DND-41 (cell line): ENCODE measurements at places on chromosomes 16 and 17.

DNA sequence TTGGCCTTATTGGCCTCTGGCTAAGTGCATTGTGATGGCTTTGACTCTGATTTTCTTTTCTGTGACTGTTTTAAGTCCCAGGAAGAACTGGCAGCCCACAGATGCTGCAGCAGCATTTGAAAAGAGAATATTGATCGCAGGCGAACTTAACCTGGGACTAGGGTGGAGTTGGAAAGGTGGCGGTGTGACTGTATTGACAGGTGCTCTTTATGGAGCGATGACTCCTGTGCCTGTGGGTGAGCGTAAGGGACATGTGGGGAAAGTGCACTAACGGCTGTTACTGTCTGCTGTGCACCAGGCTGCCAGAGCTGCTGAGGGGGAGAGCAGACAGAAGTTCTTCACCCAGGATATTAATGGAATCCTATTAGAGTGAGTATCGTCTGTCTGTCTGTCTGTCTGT is 21.3 kb downstream of the UBN1 start:
- DNase-seq, result no peak

GRCh38 chr16:5028950-5029475 is 4.7 kb downstream of the NAGPA start:
- DNase-seq, result no peak

DNA sequence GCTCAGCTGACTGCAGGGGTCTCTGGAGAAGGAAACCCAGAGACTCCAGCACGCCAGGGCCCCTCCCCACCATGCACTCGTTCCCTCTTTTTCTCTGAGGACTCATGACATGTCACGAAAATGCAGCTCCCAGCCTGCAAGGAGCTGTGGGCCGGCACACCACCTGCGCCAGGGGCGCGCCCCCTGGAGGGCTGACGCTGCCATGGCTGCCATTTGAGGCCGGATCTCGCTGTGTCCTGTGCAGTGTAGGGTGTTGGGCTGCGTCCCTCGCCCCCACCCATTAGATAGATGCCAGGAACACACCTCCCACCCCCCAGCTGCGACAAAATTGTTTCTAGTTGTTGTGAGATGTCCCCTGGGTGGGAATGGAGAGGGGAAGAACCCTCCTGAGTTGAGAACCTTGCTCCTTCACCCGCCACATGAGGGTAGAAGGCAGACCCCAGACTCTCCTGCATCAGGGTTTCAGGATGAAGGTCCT is 8.2 kb downstream of the SYNGR2 start:
- DNase-seq, result peak; percentile 53

- DNase-seq, result no peak
These were observed 116.8 kb downstream of the WSCD1 start for GRCh38 chr17:6186998-6187397.

DNA sequence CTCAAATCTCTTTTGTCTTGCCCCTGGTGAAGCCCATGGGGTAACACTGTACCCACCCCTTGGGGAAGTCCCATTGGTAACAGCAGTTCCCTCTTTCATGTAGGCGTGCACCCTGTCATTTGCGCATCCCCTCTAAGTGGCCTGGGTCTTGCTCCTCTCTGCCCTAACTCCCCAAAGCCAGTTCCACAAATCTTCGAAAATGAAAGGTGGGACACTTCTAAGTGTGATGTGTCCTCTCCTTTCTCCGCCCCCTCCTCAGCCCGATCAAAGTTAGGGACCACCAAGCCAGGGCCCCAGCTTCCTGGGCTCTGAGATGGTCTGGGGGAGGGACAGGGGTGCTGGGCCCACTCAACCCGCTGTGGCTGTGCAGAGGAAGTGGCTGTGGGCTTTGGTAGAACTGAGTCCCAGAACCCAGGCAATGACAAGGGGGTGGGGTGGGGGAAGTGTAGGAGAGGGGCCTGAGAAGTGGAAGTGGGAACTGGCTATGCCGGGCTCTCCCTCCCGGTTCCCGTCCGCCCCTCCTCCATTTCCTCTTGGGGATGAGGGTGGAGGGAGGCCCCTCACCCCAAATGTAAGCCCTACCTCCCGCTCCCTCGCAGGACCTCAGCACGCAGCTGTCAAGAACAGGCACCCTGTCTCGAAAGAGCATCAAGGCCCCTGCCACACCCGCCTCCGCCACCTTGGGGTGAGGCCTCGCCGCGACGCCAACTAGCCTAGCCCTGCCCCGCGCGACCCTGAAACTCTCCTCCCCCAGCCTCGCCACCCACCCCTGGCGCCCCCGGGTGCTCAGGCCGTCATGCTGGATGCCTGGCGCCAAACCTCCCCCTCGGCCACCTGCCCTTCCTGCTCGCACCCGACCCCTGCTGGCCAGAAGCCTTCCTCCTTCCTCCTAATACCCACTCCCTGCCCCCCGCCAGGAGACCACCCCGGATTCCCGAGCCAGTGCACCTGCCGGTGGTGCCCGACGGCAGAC is 8.7 kb downstream of the ABI3 start:
- DNase-seq, result peak; percentile 69

GRCh38 chr17:30450125-30451027 is 26.8 kb upstream of the GOSR1 start:
- DNase-seq, result no peak

DNA sequence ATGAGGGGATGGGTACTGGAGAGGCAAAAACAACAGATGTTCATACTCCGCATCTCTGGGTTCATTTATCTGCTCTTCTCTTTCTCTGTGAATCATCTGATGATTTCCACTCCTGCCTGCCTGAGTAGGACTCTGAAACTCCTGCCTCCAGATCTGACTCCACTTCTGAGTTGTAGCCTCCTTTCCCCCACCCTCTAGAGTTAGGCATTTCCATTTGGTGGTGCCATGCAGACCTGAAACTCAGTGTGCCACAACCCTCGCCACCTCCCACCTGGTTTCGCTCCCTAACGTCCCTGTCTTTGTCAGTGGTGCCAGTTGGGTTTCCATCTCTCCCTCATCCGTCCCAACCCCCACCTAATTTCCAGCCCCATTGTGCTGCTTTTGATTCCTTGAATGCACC is 126.2 kb downstream of the PRKCB start:
- DNase-seq, result no peak

DNA sequence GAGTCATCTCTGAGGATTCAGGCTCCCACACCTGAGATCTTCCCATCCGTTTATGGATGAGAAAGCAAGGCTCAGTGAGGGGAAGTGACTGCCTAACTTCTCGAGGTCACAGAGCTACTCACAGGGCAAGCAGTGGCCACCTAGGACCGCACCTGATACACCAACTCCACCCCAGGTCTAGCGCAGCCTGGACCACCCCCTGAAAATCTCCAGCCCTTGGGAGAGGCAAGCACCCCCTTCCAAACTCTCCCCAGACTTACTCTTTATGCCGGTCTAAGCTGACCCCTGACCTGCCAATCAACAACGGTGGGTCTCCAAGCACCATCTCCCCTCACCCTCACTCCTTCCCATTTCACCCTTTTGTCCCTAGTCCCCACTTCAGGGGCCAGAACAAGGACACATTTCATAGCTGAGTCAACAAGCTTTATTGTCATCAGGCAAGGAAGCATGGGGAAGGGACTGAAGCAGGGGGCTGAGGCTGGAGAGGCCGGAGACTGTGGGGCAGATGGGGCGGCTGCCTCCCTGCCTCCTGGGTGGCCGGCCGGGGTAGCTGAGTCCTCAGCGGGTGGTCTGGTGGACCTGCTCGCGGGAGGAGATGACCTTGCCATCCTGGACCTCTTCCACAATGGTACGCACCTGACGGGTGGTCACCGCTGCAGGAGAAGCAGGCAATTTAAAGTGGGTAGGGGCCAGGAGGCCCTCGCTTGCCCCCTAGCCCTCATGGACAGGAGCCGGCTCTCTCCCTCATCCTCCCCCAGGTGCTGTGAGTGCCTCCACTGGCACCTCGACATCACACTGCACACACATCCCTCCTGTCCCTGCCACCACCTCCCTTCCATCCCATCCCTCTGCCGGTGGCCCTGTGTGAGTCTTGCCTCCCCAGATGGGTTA is 5.1 kb downstream of the KRT17 start:
- no peak for DNase-seq

GRCh38 chr16:67544329-67544841 is 15.8 kb downstream of the RIPOR1 start:
- DNase-seq, result no peak

DNA sequence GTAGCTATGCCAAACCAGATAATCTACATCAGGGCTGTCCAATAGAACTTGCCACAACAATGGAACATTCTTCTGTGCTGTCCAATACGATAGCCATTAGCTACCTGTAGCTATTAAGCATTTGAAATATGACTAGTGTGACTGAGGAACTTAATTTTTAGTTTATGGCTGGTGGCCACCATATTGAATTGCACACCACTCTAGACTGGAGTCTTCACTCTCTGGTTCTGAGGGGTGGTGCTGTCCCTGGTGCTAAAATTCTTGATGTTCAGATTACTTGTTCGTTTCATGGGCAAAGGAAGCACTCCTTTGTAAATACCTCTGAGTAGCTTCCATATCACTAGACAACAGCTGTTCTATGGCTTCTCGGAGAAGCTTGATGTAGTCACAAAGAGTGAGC is 296.6 kb downstream of the NPIPA8 start:
- peak; percentile 16 for DNase-seq

GRCh38 chr17:14033166-14033565 is 36.1 kb upstream of the COX10 start:
- no peak for DNase-seq

DNA sequence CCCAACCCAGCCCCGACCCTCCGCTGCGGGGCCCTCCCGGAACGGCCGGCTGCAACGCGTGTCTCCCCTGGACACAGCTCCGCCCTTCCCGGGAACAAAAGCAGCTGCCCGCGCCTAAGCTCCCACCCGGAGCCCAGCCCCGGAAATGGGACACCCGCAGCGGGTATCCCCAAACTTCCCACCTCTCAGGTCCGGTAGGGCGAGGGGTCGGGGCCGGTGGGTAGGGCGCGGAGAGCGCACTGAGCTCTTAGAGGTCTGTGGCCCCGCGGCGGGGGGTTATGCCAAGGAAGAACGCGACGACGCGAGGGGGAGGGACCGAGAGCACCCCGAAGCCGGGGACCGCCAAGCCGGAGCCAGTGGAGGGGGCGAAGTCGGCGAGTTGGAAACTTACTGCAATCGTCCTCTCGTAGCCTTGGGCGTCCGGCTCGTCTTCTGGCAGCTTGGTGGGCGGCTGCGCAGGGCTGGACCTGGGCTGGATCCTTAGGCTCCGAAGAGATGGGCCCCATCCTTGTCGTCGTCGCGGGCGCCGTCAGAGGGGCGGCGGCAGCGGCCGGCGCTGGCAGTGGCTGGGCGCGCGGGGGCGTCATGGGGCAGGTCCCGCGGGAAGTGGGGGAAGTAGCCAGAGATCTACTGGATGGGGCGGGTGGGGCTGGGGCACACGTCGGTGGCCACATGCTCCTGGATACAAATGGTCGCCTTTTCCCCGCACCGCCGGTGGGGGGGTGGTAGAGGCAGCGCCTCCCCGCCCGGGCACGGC is 6.9 kb downstream of the USP6 start:
- DNase-seq, result no peak

DNA sequence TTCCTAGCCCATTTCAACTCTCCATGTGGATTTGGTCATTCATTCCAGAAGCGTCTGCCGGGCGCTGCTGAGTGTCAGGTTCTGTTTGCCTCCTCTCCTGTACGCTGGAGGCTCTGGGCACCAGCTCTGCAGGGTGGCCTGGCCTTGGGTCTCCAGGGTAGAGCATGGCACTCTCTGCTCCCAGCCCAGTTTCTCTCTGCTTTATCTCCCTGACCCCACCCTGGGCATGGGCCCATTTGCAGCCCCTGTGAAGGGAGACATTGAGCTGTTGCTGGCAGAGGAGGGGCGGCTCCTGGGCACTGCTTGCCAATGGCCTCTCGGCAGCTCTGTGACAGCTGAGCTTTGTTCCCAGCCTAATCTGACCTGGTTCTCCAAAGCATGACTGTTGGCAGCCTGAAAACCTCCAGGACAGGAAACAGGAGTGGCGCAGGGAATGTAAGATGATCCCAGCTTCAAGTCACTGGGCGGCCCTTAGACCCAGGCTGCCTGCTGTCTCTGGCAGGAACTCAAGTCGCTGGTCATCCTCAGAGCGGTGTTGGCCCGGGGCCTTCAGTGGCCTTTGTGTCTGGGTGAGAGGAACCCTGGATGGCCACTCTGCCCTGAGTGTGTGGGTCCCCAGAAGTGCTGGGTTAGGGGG is 146.8 kb downstream of the SEC14L1 start:
- DNase-seq, result no peak

GRCh38 chr17:43403846-43404245 is 5.1 kb downstream of the ARL4D start:
- DNase-seq, result no peak

DNA sequence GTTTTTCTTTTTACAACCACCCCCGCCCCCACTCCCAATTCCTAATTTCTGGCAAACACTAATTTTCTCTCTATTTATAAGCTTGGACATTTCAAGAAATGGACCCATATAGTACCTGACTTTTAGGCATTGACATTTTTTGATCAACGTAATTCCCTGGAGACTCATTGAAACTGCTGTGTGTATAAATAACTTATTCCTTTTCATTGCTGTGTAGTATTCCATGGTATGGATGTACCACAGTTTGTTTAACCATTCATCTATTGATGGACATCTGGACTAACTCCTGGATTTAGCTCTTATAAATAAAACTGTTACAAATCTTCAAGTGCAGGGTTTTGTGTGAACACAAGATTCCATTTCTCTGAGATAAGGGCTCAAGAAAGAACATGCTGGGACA is 47.1 kb upstream of the RBFOX1 start:
- no peak for DNase-seq

DNA sequence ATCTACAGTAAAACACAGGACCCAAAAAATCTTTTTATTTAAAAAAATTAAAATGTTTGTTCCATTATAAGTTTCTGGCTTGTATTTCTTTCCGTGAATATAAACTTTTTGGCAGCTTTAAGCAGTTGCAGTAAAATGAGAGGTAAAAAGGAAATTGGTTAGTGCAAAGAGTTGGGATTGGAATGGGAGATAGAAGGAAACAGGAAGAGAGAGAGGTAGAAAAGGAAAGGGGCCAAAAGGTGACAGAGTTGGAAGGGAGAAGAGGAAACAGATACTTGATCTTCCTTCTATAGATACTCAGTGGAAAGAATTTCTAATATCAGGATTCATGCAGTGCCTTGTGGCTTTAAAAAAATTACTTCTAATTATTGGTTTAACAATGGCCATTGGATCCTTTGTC is 63.5 kb downstream of the NQO1 start:
- no peak for DNase-seq

- no peak for DNase-seq
These were observed 1.5 kb upstream of the KRTAP3-1 start for GRCh38 chr17:41010441-41010840.

DNA sequence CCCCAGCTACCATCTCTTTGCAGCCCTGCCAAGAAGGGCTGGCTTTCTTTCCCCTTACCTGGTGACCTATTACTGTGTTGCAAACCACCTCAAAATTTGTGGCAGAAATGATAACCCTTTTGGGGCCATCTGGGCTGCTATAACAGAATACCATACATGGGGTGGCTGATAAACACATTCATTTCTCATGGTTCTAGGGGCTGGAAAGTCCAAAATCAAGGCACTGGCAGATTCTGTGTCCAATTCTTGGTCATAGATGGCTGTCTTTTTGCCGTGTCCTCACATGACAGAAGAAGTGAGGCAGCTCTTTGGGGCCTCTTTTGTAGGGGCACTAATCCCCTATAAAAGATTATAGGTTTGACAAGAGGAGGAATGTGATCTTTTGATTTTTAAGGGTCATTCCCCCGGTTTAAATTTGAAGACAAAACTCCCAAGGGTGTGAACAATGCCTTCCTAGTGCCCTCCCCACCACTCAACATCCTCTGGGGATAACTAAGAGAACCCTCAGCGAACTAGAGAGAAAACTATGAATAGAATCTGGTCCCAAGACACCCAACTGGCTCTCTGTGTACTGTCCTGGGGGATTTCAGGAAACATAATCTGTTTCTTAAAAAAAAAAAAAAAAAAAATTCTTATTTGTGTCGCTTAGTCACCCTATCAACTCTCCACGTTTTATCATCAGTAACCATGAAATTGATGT is 1.7 kb upstream of the METTL22 start:
- no peak for DNase-seq

GRCh38 chr16:16150117-16150877 is 73.0 kb downstream of the ABCC6 start:
- DNase-seq, result no peak
